DMS 273 treated with DMSO at 0.1 percent for 48 hours (cell line): ENCODE measurements at places on chromosomes 3 and 15.
A peak's percentile ranks its signal among the peaks of the same experiment; 100 is the strongest.

- no peak for DNase-seq
Measured at GRCh38 chr3:117036259-117036799, 326.8 kb downstream of the TUSC7 start.

- no peak for DNase-seq
Measured at GRCh38 chr3:11522953-11523571, 120.7 kb downstream of the VGLL4 start.

- peak; percentile 8 for DNase-seq
Measured at GRCh38 chr15:42385206-42385979, 26.1 kb downstream of the CAPN3 start.

DNA sequence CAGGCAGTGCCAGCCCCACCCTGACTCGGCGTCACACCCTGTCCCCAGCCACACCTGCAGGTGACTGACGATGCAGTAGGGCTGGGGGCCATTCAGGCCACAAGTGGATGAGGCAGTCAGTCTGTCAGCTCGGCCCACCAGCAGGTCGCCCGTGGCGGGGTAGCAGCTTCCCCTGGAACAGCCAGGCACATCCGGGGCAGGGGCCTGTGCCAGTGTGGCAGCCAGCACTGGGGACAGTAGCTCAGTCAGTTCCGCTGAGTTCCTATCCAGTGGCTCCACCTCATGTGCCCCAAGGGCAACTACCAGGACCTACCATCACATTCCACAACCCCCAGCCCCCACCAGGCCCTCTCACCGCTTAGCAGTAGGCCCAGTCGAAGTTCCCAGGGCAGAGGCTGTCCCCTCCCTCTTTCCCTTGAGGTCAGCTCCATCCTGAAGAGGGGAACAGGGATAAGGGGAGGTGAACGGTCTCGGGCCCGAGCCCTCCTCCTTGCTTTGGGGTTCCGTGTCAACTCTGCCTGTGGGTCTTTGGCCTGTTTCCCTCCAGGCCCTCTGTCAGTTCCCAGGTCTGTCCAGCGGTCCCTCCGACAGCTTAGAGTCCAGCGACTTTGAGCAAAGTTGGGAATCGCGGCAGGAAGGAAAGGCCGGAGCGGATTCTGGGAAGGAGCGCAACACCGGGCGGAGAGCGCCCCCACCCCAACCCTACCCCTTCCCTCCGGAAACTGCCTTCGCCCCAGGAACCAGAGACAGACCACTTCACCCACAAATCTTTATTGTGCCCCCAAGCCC, at the start of gene LAMB2:
Gene LAMB2, minus strand, starts transcription at position 614 of the 789 bp plus-strand sequence. Its CDS starts 183 bp downstream, at position 431.
- DNase-seq: no peak

GRCh38 chr15:86483936-86484335, 404.3 kb downstream of the AGBL1 start:
- no peak for DNase-seq

GRCh38 chr3:5690490-5690889, 503.0 kb downstream of the EDEM1 start:
- DNase-seq: no peak
